RPMI7951 (cell line): ENCODE measurements at places on chromosomes 3 and 15. TPM values are rescaled to one million over a fixed set of nuclear protein-coding genes. Genes with fewer than 3 reads are reported as not detected.

DNA sequence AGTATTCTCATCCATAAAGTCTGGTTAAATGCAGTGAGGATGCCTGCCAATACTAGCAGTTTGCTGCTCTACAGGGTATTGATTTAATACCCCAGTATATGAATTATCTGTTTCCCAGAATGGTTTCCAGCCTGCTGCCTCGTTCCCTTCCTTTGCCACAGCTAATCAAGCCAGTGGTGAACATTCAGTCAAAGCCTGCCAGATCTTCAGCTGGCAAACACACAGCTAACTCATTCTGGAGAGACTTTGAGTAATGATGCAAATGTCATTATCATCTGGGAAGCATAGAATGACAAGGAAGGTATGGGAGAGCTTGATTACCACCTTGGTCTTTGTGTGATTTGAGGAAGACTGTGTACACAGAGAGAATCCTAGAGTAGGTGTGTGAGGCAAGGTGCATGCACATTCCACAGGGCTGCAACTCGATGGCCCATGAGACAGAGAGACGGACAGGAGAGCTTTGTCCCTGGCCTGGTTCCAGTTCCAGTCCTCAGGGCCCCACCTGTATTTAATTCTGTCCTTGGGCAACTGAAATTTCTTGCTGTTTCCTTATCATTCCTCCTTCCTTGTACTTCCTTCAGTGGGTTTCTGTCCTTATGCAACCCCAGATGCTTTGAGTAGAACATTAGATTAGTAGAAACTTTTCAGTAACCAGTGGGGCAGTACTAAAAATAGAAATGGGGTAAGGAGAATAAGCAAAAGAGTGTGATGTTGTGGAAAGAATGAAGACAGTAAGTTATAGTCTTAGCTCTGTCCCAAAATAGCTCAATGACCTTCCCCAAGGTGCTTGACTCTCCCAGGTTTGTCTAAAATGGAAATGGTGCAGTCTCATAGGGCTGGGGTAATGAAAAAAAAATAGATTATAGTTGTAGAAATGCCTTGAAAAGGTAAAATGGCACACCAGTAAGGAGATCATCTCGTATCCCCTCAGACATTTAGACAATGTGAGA is 72.5 kb downstream of the MITF start:
- no peak for DNase-seq

Gene IL17RE
- not detected in 2 replicates for total RNA-seq

DNA sequence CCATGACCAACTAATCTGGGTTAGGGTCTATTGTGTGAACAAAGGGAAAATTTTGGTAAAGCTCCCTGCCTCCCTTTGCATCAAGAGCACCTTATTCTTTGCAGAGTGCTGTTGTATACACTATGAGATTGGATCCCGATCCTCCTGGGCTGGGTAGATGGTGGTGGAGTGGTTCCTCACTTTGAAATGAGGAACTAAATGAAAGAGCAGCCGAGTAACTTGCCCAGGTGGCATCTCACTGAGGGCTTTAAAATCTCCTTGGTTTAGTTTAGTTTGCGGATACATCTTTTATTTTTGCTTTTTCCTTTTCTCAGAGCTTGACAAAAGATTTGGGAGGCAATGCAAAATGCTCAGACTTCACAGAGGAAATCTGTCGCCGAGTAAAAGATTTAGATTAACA is 19.4 kb downstream of the IDH3A start:
- DNase-seq: no peak

- no peak for DNase-seq
Observed at GRCh38 chr3:130378677-130379191, 33.3 kb downstream of the COL6A5 start.

DNA sequence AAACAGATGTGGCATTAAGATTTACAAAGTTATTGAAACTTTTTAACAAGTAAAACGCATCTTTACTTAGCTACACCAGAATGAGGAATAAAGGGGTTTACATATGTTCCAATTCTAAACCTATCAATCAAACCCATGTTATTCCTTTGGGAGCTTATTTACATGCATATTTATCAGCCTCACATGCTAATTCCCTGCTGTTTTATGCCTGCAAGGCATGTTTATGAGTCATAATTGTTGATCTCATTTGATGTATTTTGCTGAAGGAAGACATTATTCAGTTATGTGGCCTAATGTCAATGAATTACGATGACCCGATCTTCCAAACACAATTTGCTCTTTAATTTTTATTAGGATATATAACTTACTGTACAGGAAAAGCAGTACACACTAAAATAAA is 272.9 kb downstream of the TBC1D5 start:
- peak; percentile 16 for DNase-seq

GRCh38 chr15:90553248-90553745 is 23.6 kb downstream of the CRTC3 start:
- peak; percentile 89 for DNase-seq

GRCh38 chr3:116863822-116864589 is 154.4 kb downstream of the TUSC7 start:
- peak; percentile 6 for DNase-seq

Gene GPR171
- not detected in 2 replicates for total RNA-seq

DNA sequence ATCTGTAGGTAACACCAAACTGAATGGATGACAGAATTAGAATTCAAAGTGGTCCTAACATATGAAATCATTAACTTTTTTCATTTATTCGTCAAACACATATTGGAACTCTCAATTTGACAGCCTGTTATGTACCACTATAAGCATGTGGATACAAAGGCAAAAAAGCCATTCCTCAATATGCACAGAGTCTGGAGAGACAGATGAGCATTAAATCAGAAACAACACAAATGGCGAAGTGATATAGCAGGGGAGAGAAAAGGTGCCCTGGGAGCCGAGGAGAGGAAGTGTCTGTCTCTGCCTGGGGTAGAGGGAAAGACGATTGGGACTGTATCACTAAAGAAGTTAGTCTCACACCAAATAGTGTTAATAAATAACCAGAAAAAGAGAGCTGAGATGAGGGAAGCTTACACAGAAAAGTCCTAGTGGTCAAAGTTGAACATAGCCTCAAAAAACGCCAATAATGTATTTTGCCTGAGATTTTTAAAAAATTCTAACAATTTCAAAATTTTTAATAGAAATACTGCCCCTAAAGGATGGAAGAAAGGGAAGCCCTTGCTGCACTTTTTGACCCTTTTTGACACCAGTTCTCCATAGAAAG is 417.5 kb downstream of the TUSC7 start:
- no peak for DNase-seq

DNA sequence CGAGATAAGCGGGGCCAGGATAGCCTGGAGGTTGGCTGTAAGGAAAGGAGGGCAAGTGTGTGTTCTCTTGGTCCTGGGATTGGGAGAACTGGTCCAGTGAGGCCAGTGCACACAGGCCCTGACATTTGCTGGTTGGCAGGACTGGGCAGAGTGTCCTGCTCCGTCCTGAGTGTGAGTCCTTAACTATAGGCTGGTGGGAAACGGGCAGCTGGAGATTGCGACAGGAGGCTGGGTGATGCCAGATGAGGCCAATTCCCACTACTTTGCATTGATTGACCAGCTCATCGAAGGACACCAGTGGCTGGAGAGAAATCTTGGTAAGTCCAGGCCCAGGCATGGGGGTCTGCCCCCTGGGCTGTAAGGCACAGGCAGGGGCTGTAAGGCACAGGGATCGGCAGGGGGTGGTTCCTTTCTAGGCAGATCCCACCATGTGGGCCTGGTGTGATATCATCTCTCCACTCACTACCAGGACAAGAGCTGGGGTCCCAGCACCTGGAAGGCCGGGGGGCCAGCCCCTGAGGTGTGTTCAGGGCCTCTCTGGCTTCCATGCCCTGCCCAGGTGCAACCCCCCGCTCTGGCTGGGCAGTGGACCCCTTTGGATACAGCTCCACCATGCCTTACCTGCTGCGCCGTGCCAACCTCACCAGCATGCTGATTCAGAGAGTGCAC is 3.2 kb downstream of the MAN2A2 start:
- no peak for DNase-seq

- DNase-seq: peak; percentile 83
Observed at GRCh38 chr15:85879334-85880163, 84.8 kb upstream of the KLHL25 start.

Gene ADAMTS7
- total RNA-seq: 6.8 and 9.7 TPM in 2 replicates

DNA sequence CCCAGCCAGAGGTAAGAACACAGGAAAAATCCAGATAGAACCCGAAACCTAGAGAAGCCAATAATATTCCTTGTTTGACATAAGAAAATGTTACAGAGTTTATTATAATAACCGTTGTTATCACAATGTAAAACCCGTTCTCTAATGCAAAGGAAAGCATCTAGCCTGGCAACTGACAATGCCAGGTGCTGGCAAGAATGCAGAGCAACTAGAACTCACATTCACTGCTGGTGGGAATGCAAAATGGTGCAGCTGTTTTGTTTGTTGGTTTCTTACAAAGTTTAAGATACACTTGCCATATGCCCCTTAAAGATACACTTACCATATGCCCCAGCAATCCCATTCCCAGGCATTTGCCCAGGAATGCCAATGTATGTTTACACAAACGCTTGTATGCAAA is 23.4 kb downstream of the VPS39 start:
- no peak for DNase-seq

DNA sequence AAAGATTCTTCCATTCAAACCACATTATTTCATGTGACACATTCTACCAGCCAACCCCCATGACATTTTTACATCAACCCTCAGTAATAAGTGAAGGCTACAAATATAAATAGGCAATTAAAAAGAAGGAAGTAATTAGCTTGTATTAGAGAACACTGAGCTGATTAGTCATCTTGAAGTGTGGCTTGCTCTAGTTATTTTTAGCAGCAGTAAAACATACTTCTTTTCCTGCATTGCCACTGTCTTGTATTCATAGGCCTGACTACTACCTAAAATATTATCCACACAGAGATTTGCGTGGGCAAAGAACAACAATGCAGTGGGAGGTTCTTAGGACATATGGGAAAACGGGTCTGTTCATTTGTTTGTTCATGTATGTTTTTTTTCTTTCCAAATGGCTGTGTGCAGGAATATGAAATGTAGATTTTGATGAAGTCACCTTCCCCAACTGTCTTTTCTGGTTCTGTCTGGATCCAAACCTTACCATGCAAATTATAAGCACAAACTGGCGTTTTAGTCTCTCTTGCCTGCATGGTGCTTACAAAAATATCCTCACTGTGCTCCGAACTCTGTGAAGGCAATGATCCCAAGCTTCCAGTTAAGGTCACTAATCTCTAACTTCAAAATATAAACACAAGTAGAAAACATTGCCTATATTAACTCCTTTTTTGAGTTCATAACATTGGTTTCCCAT is 31.5 kb upstream of the TM4SF4 start:
- DNase-seq: peak; percentile 61

DNA sequence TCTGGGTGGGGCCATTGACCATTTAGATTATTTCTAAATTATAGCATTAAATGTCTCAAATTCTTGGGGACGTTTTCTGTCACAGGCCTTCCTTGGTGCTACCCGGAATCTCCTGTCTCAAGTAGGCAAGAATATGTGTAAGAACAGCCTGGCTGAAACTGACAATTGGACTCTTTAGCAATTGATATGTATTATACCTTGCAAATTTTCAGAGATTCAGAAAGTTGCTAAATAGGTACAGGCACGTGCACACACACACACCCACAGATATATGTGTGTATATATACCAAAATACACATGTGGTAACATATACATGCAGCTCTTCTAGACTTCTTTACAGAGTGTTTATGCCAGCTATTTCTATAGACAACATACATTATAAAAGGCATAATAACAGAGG is 213.2 kb upstream of the NR2E3 start:
- DNase-seq: no peak

DNA sequence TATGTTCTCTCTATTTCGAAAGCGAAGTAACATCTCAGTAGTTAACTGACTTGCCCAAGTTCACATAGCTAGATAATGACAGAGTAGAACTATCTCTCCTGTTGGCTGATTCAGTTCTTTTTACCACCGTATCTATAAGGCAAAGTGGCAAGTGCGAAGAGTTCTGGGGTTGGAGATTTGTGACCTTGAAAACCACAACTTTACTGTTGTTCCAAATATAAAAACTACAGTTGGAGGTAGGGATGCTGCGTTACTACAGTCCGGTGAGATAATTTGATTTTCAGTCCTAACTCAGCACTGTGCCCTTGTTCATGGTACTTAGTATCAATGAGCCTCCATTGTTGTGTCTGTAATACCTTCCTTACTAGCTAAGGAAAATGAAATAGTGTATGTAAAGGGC is 71.2 kb upstream of the GOLGA8B start:
- DNase-seq: no peak

DNA sequence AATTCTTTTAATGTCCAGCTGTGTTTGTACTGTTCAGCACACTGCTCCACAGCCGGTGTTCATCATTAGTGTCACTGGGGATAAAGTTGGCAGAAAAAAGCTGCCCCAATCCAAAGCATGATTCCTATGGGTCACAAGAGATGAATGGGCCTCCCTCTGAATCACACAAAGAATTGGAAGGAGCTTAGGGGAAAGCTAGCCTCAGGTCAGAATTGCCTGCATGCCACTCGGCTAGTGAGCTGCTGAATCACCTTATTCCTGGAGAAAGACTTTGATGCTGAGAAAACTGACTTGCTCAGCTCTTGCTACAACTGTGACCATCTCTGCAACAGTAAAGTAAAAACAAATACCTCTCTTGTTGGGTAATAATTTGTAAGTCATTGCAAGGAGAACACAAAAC is 3.5 kb downstream of the CCK start:
- DNase-seq: peak; percentile 94

DNA sequence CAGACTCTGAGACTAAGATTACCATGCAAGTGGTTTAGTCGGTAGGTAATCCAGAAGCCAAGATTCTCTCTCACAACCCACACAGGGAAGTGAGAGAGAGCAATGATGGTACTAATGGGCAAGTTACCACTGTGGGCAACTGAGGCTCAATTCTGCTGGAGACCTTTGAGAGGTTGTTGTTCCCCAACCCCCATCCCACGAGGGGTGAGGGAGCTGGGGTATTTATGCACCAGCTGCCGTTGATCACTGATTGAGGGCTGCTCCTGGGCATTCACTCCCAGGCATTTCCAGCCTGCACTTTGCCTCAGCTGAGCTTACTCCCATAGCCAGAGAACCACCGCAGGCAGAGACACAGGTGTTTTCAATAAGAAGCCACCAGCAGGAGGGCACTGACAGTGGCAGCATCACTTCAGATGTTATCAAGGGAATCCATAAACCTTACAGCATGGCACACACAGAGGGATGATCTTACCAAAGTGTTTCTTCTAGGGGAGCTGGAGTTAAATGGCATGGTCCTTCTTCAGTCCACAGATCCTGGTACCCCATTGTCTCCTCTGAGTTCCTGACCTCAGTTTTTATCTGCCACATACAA is 15.0 kb upstream of the CCDC174 start:
- no peak for DNase-seq

DNA sequence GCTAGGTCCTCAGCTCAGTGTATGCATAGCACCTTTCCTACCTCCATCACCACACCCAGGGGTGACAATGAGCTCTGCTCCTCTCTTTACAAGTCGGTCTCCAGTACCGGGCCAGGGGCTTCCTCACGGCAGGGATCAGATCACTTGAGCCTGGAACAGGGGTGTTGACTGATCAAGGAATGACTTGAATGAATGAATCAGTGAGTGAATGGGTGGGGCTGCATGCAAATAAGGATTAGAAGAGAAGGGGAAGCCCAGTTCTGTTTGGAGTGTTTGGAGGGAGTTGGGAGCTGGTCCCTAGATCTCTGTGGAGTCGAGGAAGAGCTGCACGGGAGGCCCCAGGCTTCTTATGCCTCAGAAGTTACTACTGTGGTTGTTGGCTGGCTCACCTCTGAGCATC is 87.0 kb downstream of the TMEM266 start:
- no peak for DNase-seq
